Omental fat pad (tissue), 4 donors: ENCODE measurements at places on chromosomes 1 and 21. TPM values are rescaled to one million over a fixed set of nuclear protein-coding genes. Genes with fewer than 3 reads are reported as not detected.

Gene AMY1C
- total RNA-seq, result not detected

Gene RIMS3
- total RNA-seq, result 0.79 TPM

Gene OR10Z1
- total RNA-seq, result not detected

Gene DRAXIN
- not detected for total RNA-seq

DNA sequence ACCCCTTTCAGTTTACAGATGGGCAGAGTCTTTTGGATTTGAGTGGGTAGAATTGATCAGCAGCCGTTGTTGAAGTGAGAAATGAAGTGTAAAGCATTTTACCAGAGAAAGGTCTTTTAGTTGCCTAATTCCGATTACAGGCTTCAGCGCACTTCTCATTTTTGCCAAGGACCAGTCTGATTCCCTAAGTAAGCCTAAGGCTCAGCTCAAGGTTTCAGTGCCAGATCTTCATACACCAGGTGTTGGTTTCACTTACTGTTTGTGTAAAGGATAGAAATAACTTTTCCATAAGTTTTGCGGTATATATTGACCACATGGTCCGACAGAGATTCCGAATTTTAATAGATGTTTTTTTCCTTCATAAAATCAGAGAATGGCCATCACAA is 83.9 kb upstream of the BMP8A start:
- no peak for DNase-seq
